SK-MEL-5 (cell line): ENCODE measurements at places on chromosomes 3 and 15.

DNA sequence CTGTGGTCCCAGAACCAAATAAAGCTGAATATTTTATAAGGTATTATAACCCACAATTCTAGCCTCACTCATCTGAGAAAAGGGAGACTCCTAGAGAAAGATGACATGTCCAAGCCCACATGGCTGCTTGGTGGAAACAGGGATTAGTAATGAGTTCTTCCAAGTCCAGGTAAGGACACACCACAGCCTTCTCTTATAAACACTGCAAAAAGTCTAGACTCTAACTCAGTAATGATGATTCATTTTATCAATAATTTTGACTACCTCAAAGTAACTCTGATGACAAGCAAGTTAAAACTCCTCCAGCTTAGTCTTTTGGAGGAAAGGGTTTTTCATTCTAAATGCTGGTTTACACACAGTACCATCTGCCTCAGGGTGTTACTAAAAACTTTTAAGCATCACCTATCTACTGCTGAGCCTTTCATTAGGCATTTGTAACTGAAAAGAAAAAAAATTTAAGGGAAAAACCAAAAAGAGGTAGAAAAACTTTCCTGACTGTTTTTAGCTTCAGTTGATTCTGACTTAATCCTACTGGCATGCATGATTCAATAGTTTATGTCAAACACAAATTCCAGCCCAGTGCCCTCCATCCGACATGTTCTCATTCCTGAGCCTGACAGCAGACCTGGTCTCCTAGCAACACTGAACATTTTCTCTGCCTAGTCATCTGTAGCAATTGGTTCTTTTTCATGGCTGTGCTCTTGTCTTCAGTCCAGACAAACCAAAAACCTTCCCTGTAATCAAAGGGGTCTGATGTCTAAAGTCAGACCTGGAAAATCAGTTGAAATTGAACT, 43.9 kb downstream of the P3H2 start:
- no peak for DNase-seq

GRCh38 chr3:123038751-123039150, 11.2 kb upstream of the SEMA5B start:
- DNase-seq = no peak

GRCh38 chr3:107008213-107008612, 369.0 kb upstream of the CCDC54 start:
- no peak for DNase-seq

DNA sequence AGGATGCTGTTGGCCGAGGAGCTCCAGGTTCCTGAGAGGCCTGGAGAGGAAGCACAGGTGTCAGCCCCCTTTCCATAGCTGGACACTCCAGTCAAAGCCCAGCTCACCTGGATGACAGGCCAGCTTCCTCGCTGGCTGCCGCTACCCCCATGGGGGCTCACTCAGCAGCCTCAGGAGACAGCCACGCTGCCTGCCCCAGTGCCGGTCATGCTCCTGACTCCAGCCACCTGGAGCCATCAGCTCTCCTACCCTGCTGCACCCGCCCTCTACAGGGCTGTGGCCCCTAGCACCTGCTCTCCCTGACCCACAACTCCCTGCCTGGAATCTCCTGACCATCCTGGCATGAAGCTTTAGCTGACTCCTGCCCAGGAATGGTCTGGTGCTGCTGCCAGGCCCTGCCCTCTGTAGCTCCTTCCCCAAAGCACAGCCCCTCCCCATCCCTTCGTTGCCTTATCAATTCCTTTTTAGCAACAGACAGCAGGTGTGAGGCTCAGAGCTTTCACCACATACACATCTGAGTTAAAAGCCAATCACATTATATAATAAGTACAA, 94.2 kb downstream of the NUP210 start:
- DNase-seq = no peak

DNA sequence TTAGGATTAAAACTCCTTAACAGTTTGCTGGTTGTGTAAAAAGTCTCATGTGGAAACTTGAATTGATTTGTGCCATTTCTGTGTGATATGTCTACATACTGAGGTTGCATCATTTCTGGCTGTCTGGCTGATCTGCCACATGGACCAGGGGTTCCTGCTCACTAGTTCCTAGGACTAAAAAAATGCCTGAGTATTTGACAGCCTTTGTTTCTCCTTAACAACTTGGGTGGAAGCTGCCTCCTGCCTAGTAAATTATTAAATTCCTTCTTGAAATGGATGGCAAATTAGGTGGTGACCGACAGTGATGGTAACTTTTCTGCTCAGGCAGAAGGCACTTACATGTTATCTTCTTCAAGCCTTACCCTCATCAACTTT, 226.9 kb upstream of the MRPL3 start:
- no peak for DNase-seq

- DNase-seq = no peak
Measured at GRCh38 chr3:126311338-126311978, 45.8 kb downstream of the KLF15 start.

DNA sequence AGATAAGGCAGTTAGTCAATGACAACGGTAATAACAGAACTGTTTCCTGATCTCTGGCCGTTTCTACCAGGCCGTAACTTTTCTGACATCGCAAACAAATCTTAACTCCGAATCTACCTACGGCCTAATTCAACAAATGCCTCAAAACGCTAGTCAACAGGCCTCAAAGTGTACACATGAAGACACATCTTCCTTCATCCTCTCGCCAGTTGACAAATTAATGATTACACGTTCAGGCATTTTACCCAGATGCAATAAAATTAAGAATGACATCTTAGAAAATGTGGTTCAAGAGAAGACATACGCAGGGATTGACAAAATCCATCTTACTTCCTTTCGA, 1.5 kb downstream of the SFMBT1 start:
- no peak for DNase-seq

DNA sequence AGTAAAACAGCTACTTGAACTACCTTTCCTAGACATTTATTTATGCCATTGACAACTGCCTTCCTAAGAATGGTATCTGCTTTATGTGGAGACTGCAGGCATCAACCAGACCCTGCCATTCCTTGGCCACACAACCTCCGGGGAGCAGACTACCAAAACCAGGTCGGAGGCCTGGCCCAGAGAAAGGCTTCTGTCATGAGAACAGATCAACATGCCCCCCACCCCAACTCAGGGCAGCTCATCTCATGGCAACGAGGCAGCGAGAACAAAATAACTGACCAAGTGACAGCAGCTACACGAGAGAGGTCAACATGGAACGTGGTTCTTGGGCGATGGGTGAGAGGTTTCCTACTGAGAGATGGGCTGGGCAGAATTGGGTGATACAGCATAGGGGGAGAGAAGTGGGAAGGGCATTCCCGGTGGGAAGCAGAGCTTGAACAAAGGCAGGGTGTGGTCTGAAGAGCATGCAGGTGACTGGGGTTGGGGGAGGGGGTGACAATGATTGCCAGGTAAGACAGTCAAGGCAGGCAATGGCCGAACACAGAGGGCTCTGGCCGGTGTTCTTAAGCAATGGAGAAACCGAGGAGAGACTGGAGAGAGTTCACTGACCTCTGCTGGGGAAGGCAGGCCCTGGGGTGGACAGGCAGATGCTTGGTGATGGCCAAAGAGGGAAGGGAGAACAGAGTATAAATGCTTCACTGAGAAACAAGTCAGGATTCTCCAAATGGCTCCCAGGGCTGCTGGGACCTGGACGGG, 33.9 kb downstream of the CCDC12 start:
- DNase-seq = no peak

- no peak for DNase-seq
Measured at GRCh38 chr3:182142928-182143327, 431.2 kb downstream of the SOX2 start.

DNA sequence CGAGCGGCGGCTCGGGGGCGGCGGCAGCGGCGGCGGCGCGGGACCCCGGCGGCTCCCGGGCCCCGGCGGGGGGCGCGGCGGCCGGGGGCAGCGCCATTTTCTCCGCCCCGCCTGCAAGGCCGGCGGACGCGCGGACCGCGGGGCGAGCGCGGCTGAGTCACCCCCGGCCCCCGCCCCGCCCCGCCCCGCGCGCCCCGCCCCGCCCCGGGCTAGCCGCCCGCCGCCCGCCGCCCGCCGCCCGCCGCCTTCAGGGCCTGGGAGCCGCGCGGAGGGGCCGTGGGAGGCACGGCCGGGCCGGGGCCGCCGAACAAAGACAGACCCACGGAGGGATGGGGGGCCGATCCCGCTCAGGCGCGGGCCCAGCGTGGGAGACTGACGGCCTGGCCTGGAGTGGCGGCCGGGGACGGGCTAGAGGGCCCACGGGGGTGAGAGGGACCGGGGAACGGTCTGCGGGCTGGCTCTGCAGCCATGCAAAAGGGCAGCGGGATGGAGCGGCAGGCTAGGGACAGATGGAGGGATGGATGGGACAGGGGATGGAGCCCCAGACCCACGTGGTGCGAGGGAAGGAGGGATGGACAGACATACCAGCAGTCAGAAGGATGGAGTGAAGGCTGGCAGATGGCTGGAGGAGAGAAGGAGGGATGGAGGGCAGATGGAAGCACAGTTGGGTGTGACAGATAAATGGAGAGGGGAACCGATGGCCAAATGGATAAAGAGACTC, at the start of gene EIF4E3:
Gene EIF4E3 (minus strand): TSS at position 132 of the 721 bp plus-strand sequence. CDS start 35 bp downstream, at position 97.
- DNase-seq = peak; percentile 14

- DNase-seq = no peak
Measured at GRCh38 chr3:29438580-29438979, 157.7 kb downstream of the RBMS3 start.

GRCh38 chr3:45507820-45508317, 86.7 kb upstream of the LIMD1 start:
- peak; percentile 80 for DNase-seq

DNA sequence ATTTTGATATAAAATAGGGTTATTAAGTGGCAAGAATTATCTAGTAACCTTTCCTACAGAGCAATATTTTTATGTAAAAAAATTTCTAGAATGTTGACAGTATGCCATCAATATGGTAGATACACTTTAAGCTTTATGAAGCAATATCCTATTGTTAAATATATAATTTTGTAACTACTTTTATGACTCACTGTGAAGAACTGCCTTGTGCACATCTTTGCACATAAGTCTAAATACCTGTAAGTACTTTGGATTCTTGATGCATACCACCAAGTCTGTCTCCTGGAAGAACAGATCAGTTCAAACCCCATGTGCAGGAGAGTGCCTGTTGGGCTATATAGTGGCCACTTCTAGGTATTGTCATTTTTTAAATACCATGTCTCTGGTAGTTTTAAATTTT, 205.7 kb upstream of the EIF1B start:
- DNase-seq = no peak

- no peak for DNase-seq
Measured at GRCh38 chr3:64958199-64958843, 270.5 kb upstream of the ADAMTS9 start.

DNA sequence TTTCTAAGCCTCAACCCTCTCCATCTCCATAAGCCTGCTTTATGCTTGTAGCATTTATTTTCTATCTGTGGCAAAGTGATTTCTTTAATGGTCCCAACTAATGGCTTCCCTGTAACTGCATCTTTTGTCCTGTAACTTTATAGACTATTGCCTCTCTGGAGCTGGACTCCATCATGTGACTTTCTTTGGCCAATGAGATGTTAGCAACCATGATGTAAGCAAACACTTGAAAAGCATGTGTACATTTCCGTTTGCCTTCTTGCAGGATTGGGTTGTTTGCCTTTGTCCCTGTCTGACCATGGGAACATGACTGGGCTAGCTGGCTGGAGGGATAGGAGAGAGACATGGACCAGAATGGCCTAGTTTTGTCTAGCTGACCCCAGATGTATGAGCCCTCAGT, 106.0 kb upstream of the LRIG1 start:
- no peak for DNase-seq

- peak; percentile 15 for DNase-seq
Measured at GRCh38 chr3:149216193-149216869, 5.3 kb downstream of the CP start.

- no peak for DNase-seq
Measured at GRCh38 chr15:71278989-71279756, 163.9 kb downstream of the THSD4 start.

GRCh38 chr3:117074826-117075225, 365.2 kb downstream of the TUSC7 start:
- DNase-seq = no peak

GRCh38 chr3:142019794-142020320, 129.5 kb downstream of the TFDP2 start:
- DNase-seq = no peak

- DNase-seq = no peak
Measured at GRCh38 chr3:72727172-72727571, 121.1 kb downstream of the SHQ1 start.

DNA sequence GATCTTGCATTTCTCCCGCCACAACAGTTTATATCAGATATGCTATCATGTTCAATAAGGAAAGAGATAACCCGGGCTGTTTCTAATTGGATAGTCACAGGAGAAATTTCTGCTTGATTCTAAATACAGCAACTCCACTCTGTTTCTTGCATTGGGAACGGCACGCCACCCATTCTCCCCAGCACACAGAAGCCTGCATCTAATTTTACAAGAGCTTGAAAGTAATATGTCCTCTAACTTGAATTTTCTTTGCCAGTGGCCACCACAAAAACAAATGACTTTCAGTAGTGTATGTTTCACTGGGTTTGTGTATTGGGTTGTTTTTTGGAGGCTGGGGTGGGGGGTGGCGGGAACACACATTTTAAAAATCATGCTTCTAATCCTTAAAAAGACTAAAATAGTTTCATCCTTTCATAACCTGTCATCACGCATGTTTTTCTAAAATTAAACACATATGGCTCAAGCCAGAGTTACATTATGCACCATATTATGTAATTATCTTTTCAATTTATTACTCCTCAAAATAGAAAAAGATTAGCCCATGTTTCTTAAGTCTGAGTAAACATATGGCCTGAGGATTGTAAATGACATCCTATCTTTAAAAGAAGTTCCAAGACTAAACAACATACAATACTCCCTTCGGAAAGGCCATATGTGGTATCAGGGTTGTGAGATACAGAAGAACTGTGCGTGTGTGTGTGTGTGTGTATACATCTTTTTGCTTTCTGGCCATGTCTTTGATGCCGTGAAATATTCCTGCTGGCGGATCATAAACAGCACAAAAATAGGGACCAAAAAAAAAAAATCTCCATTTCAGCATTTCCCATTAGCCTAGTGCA, 176.3 kb downstream of the FOXP1 start:
- DNase-seq = no peak

- DNase-seq = no peak
Measured at GRCh38 chr3:39433642-39434041, 27.1 kb downstream of the RPSA start.

GRCh38 chr15:25931851-25932250, 68.7 kb upstream of the ATP10A start:
- DNase-seq = peak; percentile 97

- DNase-seq = no peak
Measured at GRCh38 chr3:134325706-134326105, 48.5 kb downstream of the AMOTL2 start.

DNA sequence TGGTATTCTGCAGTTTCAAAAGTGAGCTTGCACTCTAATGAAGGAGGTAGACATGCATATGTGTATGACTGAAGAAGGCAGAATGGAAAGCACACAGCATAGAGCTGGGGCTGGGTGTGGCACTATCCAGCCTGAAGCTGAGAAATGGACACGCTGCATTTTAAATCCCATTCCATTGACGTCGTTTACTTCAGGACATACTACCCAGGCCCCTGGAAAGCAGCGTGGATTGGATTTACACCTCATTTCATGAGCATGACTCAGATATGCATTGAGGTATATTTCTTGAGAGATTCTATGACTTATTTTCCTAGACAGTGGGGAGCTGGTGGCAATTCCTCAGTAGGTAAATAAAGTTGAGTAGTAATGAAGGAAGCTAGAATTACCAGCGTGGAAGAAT, 101.4 kb downstream of the ABI3BP start:
- DNase-seq = no peak
